ENCODE measurements at places on chromosomes 12 and 14.

- no peak for DNase-seq
Observed at GRCh38 chr12:94621662-94622359, 28.5 kb downstream of the TMCC3 start.

DNA sequence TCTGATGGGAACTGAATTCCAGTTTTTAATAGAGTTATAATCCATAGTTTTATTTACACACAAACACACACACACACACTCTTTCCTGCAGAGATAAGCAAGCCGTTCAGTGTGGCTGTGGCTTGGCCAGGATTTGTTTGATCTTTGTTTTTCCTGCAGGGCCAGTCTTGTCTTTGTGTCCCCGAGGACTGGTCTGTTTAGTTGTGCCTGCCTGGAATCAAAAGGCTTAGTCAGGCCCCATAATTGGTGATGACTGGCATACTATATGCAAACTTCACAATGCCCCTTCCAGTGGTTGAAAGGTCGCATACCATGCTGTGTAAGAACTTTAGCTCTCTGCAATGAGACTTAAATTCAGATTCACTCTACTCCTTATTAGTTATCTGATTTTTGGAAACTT lies 26.0 kb downstream of the WBP11 start:
- DNase-seq, result no peak

DNA sequence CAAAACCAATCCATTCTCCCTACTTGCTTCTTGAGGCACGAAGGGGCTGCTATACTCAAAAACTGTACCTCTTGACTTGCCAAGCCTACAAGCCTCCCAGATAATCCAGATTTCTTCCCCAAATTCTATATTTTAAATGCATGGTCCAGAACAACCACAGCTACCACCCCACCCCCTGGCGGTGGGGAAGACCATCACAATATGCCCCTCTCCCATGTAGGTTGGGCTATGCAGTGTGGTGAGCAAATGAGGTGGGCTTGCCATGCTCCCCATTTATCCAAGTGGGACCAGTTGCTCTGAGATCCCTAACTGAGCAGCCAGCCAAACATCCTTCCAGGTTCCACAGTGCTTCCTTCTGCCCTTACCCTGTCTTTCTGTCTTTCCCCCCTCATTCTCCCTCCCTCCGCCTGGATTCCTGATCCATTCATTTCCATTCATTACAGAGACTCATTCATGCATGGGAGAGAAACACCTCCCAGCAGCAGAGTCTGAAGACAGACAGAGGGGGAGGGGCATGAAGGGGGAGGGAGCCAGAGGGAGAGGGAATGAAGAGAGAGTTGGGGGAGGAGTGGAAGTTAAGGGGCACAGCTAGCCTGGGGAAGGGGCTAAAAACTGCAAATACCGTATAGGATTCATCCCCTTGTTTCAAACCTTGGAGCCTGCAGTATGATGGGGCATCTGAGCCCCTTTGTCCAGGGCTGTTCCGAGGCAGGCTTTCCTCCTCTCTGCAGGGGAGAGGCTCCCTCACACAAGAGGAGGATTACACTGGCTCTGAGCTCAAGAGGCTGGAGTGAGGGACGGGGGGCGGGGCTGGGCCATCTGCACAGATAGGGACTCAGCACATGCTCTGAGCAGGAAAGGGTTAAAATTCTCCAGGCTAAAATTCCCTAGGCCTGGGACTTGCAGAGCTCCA lies 4.4 kb downstream of the ZNF219 start:
- DNase-seq, result no peak

- DNase-seq, result no peak
Observed at GRCh38 chr12:54358191-54358944, 5.9 kb downstream of the GPR84 start.

DNA sequence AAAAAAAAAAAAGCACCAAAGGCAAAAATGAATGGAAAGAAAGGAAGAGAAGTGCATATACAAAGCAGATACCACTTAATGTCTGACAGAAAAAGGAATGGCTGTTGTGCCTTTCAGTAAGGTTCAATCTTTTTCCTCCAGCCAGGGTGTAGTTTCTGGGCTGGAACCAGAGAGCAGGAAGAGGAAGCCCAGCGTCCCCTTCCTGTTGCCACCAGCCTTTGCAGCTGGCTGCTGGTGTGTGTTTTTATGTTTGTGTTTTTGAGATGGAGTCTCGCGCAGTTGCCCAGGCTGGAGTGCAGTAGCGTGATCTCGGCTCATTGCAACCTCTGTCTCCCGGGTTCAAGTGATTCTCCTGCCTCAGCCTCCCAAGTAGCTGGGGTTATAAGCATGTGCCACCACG lies 64.6 kb upstream of the LTA4H start:
- no peak for DNase-seq

- no peak for DNase-seq
Observed at GRCh38 chr14:38135106-38135867, 72.4 kb upstream of the SSTR1 start.

DNA sequence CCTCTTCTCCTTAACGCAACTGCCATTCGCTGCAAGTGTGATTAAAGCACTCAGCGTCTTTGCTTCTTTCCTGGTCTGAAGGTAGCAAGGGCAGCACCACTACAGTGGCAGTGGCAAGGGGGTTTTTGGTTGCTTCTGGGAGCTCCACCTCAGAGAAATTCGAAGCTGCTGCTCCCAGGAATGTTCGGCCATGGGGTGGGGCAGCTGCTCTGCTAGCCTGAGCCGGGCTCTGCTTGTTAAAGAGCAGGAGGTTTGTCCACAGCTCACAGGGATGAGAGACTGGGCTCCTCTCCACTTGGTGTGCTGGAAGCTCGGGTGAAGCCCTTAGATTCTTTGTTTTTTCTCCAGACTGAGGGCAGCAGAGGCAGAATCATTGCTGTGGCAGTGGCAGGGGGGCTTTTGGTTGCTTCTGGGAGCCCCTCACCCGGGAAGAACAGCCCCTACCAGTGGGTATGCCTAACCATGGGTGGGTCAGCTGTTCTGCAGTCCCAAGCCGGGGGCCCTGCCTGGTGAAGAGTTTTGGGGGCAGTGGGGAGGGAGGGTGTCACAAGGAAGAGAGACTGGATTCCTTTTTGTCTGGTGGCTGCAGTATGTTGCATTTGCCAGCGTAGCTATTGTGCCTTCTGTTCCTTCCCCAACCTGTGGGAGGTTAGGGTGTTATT lies 340.2 kb downstream of the AEBP2 start:
- DNase-seq, result no peak

DNA sequence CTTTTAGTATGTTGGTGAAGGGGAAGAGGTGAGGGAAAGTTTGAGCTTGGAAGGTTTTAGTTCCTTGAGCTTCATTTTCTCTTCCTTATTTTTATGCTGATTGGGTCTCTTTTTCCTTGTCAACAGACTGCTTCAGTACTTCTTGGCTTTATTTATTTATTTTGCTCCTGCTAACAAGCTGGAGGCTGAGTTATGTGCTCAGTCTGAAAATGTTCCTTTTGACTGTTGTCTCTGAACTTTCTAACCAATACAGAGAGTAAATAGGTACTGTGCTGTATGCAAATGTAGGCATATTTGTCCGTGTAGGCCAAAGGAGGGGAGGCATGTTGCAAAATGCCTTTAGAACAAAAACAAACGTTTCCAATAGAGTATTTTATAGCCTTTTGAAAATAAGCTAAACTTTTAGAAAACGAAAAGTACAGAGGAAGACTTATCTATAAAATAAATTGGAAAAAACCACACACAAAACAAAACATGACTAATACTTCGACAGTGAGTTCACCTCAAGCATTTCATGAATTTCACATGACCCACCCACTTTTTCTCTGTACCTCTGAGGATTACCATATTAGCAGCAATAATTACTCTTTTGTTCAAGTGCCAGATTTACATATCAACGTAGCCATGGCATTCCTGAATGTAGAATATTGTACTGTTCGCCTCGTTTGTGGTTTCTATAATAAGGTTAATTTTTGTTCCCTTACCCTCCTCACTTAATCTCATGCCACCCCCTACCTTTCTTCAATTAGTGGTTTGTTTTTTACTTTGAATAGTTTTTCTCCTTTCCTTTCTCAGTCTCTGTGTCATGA lies 4.7 kb upstream of the CREBL2 start:
- DNase-seq, result no peak

- no peak for DNase-seq
Observed at GRCh38 chr14:74511966-74512830, 18.6 kb downstream of the ISCA2 start.

DNA sequence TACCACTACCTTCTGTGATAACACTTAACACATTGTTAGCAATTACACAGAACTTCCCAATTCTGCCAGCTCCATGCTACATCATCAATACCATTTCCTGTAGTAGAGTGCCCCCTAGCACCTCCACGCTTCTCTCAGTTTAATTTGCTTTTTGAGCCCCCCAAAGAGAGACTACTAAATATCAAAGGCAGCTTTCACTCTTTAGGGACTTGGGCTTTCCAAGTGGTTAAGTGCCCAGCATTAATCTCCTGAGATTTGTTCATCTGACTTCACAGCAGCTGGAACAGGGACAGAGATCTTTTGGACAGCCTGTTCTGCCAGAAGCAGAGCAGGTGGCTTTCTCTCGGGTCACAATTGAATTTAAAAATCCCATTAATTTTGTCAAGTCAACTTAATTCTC lies 954.9 kb downstream of the DIO2 start:
- DNase-seq, result no peak

DNA sequence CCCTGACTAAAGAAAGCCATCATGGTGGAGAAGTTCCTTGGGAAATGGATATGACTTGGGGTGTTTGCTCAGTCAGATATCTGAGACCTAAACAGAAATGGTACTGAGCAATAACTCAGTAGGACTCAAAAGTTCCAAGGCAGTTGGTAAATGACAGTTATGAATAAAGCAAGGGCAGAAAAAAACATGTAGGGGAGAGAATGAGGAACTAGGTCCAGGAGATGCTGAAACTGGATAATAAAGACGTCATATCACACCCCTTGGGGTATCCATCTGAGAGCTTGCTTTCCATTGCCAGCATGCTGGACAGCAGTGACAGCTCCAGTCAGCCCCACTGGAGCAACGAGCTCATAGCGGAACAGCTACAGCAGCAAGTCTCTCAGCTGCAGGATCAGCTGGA lies 37.5 kb downstream of the RPGRIP1 start:
- DNase-seq, result no peak

- DNase-seq, result no peak
Observed at GRCh38 chr12:122519418-122519817, 7.3 kb downstream of the RSRC2 start.

- DNase-seq, result no peak
Observed at GRCh38 chr12:99146185-99146584, 501.1 kb downstream of the APAF1 start.

DNA sequence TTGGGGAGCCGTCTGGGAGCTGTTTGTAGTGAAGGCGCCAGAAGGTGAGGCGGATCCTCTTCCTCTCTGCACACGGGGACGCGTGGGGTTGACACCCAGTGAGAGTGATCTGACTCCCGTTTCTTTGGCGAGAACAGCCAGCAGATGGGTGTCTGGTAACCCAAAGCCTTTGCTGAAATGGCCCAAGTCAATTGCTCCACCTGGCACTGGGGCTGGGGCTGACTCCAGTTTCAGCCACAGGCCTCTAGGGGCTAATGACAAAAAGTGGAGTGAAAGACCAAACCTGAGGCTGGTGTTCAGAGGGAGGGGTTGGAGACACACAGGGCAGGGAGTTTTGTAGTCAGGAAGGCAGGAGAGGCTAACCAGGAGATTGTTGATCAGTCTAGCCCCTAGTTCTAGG lies 87.0 kb downstream of the FRMD6 start:
- DNase-seq, result no peak

DNA sequence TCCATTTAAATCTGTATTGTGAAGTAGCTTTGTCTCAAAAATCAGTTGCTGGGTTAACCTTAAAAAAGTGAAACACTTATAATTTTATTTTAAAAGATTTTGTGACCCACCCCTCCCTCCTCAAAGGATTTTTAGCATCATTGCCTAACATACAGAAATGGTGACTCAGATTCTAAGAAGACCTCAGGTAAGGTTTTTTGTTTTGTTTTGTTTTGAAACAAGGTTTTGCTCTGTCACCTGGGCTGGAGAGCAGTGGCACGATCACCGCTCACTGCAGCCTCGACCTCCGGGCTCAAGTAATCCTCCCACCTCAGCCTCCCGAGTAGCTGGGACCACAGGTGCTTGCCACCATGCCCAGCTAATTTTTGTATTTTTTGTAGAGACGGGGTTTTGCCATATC lies 74.2 kb downstream of the GNS start:
- DNase-seq, result no peak

DNA sequence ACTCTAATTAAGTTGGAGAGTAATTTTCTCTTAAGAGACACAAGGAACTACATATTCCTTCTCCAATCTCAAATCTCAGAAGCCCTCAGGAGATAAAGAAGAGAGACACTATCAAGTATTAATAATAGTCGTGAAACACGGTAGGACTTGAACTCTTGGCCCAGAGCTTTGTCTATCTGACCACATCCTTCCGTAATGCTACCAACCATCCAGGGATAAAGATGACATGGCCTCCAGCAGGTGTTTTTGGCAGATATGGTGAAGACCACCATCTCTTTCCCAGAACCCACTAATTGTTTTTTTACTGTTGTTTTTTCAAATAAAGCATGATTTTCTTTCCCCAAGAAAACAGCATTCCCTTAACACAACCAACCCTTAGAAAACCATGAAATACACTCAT lies 3.4 kb downstream of the ZNF384 start:
- DNase-seq, result no peak

GRCh38 chr12:124553862-124554428 lies 13.5 kb downstream of the NCOR2 start:
- DNase-seq, result no peak

GRCh38 chr12:119176267-119177055 lies 2.3 kb upstream of the HSPB8 start:
- no peak for DNase-seq

DNA sequence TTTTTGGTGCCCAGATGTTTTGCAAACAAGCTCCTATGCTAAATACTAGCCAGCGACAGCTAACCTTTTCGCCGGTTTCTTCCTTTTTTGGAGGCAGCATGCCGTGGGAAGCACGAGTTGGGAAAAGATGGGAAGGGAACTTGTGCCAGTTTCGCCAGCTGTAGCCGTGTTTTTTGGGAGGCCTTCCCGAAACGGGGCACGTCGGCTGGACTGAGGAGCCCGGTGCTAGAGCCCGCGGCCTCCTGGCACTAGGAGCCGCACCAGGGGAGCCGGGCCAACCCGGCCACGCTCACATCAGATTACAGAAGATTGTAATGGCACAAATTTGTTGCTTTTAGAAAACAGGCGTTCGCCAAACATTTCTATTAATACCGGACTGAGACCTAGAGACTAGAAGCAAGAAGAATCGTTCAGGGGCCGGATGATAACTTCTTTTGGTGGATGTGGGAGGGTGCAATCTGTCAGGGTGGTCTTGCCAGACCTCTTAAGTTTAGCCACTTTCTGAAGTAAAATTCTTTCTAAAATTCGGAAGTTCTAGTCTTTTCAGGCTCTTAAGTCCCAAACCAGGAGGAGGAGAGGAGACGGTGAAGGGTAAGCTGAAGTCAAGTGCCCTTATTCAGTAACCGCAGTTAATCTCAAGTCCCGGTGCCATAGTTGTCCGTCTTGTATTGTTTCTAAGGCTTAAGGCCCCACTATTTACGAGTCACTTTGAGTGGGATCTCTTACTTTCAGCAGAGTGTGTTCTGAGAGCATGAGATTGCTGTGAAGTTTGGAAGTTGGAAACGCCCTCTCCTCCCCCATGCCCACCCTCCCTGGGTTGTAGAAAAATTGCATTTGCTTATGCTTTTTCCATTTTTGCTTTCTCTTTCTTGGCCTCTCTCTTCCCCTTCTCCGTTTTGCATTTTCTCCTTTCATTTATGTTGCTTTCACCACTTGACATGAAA lies 1.3 kb downstream of the RASSF3 start:
- DNase-seq, result no peak
